ENCODE measurements at places on chromosomes 1 and 21. TPM values are rescaled to one million over a fixed set of nuclear protein-coding genes. Genes with fewer than 3 reads are reported as not detected.
A peak's percentile ranks its signal among the peaks of the same experiment; 100 is the strongest.

- no peak for DNase-seq
- no peaks in the 10 kb centered on the region for H3K27me3 ChIP-seq
- H3K4me1 ChIP-seq, result no peaks in the 10 kb centered on the region
- H3K4me3 ChIP-seq, result no peak overlapping the region
- no peak overlapping the region for H3K27ac ChIP-seq
These were observed 162.5 kb upstream of the SYT6 start for GRCh38 chr1:114316204-114316603.

- DNase-seq, result no peak
- no peaks in the 10 kb centered on the region for H3K36me3 ChIP-seq
- H3K27me3 ChIP-seq, result no peaks in the 10 kb centered on the region
- H3K4me3 ChIP-seq, result no peak overlapping the region
- H3K27ac ChIP-seq, result no peak overlapping the region
These were observed 190.6 kb downstream of the FMN2 start for GRCh38 chr1:240282061-240282830.

- no peak overlapping the region for H3K4me3 ChIP-seq
- peak overlapping the region; percentile 22 for H3K27ac ChIP-seq
- H3K27me3 ChIP-seq, result peaks cover 3% of the 10 kb centered on the region
- no peak for DNase-seq
- H3K4me1 ChIP-seq, result peaks cover 9% of the 10 kb centered on the region
These were observed 50.5 kb upstream of the PRRC2C start for GRCh38 chr1:171434717-171435346.

DNA sequence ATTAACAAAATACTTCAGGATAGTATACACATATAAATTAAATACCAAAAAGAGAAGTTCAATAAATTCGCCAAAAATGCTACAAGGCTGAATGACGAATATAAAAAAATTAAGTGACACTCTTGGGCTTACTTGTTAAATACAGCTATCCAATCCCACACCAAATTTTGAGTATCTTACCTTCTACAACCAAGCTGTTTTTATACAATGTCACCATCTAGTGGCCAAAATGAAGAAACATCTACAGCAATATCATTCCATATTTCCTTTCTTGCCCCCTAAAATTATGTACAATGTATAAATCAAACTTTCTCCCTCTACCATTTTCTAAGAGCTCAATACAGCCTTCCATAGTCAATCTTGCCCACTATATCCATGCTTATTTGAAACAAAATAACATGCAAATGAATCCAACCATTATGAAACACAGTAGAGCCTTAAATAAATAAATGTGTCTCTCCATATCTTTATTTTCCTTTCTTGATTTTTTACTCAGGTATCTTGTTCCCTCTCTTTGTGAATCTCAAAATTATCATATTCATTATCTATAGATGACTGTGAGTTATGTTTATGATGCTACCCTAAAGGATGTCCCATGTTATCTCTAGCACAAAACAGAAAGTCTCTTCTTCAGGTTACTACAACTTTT lies 86.3 kb downstream of the ACBD6 start:
- H3K27ac ChIP-seq, result no peak overlapping the region
- H3K4me1 ChIP-seq, result no peaks in the 10 kb centered on the region
- H3K27me3 ChIP-seq, result no peaks in the 10 kb centered on the region
- H3K36me3 ChIP-seq, result peaks cover 17% of the 10 kb centered on the region
- H3K4me3 ChIP-seq, result no peak overlapping the region

GRCh38 chr1:200205216-200205995 lies 177.9 kb downstream of the NR5A2 start:
- H3K27me3 ChIP-seq, result peaks cover 33% of the 10 kb centered on the region
- no peak overlapping the region for H3K4me3 ChIP-seq
- DNase-seq, result no peak
- H3K4me1 ChIP-seq, result peaks cover 4% of the 10 kb centered on the region

DNA sequence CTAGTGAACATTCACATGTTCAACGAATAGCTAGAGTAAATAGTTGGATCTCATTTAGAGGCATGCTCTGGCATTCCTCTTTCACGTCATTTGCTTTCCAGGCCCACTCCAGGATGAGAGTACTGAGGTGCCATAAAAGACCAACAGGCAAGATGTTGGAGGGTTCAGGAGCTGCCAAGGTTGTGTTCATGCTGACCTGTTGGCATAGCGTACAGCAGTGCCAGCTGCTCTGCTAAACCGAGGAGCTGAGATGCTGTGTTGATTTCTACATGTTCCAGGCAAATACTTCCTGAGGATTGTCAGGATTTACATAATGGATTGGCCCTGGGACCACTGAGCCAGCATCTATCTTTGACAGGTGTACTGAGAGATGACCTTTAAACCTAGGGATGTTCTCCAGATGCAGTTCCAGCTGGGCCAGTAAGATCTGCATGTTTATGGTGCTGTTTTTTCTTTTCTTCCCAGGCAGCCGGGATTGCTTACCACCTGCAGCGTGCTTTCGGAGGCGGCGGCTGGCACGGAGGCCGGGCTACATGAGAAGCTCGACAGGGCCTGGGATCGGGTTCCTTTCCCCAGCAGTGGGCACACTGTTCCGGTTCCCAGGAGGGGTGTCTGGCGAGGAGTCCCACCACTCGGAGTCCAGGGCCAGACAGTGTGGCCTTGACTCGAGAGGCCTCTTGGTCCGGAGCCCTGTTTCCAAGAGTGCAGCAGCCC lies 66.9 kb downstream of the DISC1 start:
- H3K36me3 ChIP-seq, result no peaks in the 10 kb centered on the region
- no peak for DNase-seq
- H3K4me3 ChIP-seq, result no peak overlapping the region
- H3K27ac ChIP-seq, result no peak overlapping the region

DNA sequence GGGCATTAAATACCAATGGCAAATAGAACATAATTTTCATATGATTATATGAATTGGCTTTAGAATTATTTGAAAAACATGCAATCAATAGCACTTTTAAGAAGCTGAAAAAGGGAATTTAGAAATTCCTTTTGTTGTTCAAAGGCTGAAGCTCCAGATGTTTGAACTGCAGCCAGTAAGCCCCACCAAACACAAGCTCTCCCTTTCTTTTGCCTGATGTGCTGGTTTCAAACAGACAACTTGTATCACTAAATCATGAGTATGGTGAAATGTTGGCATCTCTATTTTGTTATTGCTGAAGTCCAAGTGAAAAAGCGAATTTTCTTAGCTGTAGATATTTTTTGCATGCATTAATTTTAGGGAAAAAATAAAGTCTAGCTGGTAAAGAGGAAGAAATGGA lies 27.5 kb upstream of the NCAM2 start:
- no peaks in the 10 kb centered on the region for H3K4me1 ChIP-seq
- no peaks in the 10 kb centered on the region for H3K27me3 ChIP-seq
- H3K27ac ChIP-seq, result no peak overlapping the region
- no peak overlapping the region for H3K4me3 ChIP-seq
- H3K36me3 ChIP-seq, result no peaks in the 10 kb centered on the region

GRCh38 chr1:25760122-25760719 lies 39.8 kb upstream of the SELENON start:
- peaks cover 3% of the 10 kb centered on the region for H3K4me1 ChIP-seq
- no peak overlapping the region for H3K27ac ChIP-seq
- peaks cover under 1% of the 10 kb centered on the region for H3K36me3 ChIP-seq
- no peak for DNase-seq

DNA sequence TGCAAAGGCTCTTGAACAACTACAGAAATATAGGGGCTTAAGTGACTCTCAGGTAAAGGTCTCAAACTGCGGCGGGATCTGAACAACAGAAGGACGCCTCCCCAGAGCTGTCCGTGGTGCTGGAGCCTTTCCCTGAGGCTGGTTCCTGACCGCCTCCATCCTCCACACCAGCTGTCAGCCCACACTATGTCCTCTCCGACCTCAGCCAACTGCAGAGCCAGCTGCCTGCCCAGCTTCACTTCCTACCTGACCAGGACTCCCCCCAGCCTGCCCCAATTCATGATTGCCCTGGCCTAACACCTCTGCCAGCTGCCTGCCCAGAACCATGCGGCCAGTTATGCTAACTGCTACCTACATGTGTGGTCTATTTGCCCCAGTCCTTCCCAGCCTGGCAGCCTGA lies 63.6 kb upstream of the ZC3H12A start:
- no peak overlapping the region for H3K27ac ChIP-seq
- H3K36me3 ChIP-seq, result no peaks in the 10 kb centered on the region
- H3K27me3 ChIP-seq, result peaks cover 12% of the 10 kb centered on the region

DNA sequence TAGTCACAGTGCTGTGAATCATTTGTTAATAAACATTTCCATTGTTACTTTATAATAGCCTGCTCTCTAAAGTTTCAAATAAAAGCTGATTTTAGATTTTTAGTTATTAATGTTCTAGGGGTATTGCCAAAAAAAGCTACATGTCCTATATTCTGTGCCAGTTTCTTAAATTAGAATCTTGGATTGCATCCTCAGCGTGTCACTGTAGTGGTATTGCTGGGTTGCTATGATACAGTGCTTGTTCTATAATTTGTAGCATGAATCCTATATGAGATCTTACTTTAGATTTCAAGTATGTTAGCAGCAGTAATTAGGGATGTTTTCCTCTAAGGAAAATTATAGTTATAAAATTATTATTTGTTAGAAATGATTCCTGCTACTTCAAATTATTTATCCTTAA lies 16.4 kb downstream of the PPP2R5A start:
- no peak for DNase-seq
- no peaks in the 10 kb centered on the region for H3K27me3 ChIP-seq
- H3K4me3 ChIP-seq, result no peak overlapping the region
- no peak overlapping the region for H3K27ac ChIP-seq
- peaks cover 11% of the 10 kb centered on the region for H3K36me3 ChIP-seq

DNA sequence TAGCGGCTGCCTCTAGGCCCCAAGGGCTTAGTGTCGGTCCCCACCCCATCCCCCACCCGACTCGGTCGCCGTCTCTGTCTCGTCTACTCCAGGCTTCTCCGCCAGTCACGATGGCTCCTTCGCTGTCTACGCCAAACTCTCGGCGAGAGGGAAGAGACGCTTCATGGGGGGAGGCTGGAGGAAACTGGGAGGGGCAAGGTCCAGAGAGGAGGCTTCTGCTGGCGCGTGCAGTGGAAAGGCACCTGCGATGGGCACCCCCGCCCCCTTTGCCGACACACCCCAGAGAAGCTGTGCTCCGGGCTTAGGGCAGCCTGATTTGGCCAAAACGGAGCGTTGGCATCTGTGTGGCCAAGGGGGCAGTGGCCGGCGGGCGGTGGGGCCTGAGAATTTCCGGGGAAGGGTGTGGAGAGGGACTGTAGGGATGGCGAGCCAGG lies 1.2 kb upstream of the CSMD2 start:
- H3K27ac ChIP-seq, result no peak overlapping the region
- H3K4me1 ChIP-seq, result peaks cover 7% of the 10 kb centered on the region
- no peak overlapping the region for H3K4me3 ChIP-seq
- peaks cover 69% of the 10 kb centered on the region for H3K27me3 ChIP-seq
- peaks cover 3% of the 10 kb centered on the region for H3K36me3 ChIP-seq

DNA sequence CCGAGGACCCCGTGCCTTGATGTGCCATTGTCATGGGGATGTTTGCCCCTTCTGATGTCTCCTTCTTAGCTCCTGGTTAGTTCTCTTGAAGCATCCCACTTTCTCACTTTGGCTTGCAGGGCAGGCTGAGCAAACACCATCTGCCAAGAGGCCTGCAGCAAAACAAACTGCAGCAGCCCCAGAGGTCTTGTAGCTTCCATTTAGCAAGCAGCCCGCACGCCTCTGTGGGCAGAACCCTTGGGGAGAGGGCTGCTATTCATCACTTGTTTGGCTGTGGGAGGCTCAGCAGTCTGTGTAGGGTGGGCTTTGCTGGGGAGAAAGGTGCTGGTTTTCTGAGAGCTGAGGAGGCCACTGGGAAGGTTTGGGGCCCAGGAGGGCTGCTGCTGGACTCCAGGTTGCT lies 56.7 kb downstream of the KCNC4 start:
- H3K4me3 ChIP-seq, result no peak overlapping the region
- no peak overlapping the region for H3K27ac ChIP-seq
- no peaks in the 10 kb centered on the region for H3K4me1 ChIP-seq
- no peaks in the 10 kb centered on the region for H3K36me3 ChIP-seq
- DNase-seq, result no peak
- peaks cover 4% of the 10 kb centered on the region for H3K27me3 ChIP-seq

DNA sequence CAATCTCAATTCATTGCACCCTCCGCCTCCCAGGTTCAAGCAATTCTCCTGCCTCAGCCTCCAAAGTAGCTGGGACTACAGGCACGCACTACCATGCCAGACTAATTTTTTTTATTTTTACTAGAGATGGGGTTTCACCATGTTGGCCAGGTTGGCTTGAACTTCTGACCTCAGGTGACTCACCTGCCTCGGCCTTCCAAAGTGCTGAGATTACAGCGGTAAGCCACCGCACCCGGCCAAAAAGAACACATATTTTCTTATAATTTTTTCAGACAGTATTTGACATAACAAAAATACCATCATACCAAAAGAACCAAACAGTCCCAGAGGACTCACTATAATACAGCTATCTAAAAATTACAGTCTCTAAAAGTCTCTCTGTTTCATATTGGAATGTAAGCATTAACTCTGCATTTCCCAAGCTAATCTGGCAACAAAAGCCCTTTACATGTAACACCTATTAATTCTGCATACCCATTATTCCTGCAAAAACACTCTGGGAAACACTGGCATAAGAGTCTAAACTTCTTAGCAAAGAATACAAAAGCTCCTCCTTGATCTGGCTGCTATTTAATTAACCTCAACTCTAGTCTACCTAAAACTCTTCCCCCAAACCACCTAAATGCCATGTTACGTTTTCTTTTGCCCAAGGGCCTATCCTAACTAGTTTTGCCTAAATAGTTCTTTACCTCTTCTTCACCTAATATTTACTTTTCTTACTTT lies 26.9 kb downstream of the WDR26 start:
- H3K4me1 ChIP-seq, result peaks cover 19% of the 10 kb centered on the region
- peaks cover 57% of the 10 kb centered on the region for H3K36me3 ChIP-seq
- no peaks in the 10 kb centered on the region for H3K27me3 ChIP-seq
- H3K27ac ChIP-seq, result no peak overlapping the region
- DNase-seq, result no peak

- DNase-seq, result peak; percentile 85
- no peaks in the 10 kb centered on the region for H3K27me3 ChIP-seq
- H3K36me3 ChIP-seq, result peaks cover 51% of the 10 kb centered on the region
- peak overlapping the region; percentile 95 for H3K27ac ChIP-seq
- H3K4me3 ChIP-seq, result peak overlapping the region; percentile 93
- peaks cover 63% of the 10 kb centered on the region for H3K4me1 ChIP-seq
These were observed 45.3 kb downstream of the MRPL39 start for GRCh38 chr21:25561668-25562641.

- H3K27ac ChIP-seq, result no peak overlapping the region
- DNase-seq, result no peak
- no peaks in the 10 kb centered on the region for H3K4me1 ChIP-seq
- H3K4me3 ChIP-seq, result no peak overlapping the region
These were observed 99.8 kb upstream of the C1orf21 start for GRCh38 chr1:184287001-184287400.

- H3K4me1 ChIP-seq, result peaks cover 2% of the 10 kb centered on the region
- H3K36me3 ChIP-seq, result peaks cover 1% of the 10 kb centered on the region
- no peak overlapping the region for H3K27ac ChIP-seq
These were observed 85.1 kb downstream of the NID1 start for GRCh38 chr1:235979716-235980333.

Gene ADAMTS5
- total RNA-seq, result not detected

Gene CCDC185
- total RNA-seq, result not detected

Gene AIM2
- total RNA-seq, result 17.3 TPM

Gene MEAF6
- total RNA-seq, result 80.7 TPM

Gene SLAMF1
- 105 TPM for total RNA-seq

Gene OR2L8
- total RNA-seq, result not detected

Gene FAM163A
- not detected for total RNA-seq

Gene COL9A2
- total RNA-seq, result 8.3 TPM

Data from activated CD8-positive, alpha-beta memory T cell treated with anti-CD3 and anti-CD28 coated beads, Interleukin-2, amount 10 ng/mL, durations not matched to agents 7 days and 5 days (primary cell).